SW480 (cell line): ENCODE measurements at places on chromosomes 5 and 9.

DNA sequence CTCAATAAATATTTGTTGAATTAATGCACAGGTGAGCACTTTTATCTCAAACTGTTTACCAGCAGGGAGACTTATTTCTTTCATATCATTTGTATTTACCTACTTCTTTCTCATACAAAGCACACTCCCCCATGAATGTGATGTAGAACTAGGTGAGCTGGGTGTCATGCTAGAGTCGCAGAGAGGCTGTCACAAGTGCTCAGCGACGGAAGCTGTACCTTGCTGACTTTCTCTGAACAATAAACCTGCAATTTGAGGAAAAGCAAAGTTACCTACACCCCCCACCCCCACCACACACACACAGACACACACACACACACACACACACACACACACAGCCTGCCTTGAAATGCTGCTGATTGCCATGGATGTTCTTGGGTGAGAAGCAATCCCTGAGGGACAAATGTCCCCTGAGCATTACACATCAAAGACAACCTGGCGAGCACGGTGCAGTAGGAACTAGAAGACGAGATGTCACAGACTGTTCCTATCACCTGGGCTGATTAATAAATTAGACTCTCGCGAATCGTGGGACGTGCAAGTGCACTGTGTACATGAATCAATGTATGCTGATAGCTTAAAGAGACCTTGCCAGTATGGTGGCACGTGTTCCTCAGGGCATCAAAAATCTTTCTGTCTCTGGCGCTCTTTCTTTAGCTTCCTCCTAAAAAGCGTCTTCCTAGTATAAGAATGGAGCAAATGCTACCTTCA lies 66.1 kb downstream of the BRINP1 start:
- DNase-seq = no peak

- DNase-seq = no peak
Observed at GRCh38 chr9:98210435-98210834, 18.0 kb upstream of the CORO2A start.

GRCh38 chr5:4518903-4519672 lies 621.0 kb upstream of the ADAMTS16 start:
- no peak for DNase-seq

- DNase-seq = no peak
Observed at GRCh38 chr9:18863791-18864190, 169.2 kb downstream of the SAXO1 start.

GRCh38 chr5:17203329-17204132 lies 13.9 kb upstream of the BASP1 start:
- peak; percentile 84 for DNase-seq

DNA sequence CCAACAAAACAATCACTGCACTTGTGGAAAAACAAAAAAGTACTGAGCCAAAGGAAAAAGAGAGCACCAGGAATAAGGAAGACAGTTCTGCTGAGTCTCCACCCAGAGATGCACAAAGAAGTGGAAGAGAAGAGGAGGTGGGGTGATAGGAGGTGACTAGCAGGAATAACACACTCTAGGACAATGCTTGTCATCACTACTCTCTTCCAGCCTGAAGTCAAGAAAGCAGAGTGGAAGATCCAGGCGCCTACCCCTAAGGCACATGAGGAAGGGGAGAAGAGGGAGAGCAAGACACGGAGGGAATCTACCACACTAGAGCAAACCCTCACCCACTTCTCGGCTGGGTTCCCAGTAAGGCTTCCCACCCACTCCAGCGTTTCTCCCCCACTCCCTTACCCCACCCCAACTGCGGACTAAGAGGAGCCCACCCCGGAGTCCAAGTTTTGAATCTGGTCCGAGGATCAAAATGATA lies 1.7 kb downstream of the SLIT3 start:
- no peak for DNase-seq

DNA sequence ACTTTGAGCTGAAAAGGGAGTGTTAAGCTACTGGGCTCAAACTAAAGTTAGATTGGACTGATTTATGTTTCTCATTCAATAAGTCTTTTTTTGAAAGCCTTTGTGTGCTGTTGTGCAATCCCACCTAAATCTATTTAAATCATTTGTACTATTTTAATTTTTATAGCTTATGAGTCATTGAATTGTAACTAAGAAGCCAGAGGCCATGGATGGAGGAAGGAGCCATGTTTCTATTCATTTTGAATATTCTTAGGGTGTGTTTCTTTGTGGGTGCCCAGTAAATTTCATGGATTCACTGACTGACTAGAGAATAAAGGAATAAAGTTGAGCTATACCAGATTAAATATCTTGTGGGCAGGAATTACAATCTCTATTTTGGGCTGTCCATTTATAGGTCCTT lies 238.5 kb downstream of the KIF4B start:
- no peak for DNase-seq

DNA sequence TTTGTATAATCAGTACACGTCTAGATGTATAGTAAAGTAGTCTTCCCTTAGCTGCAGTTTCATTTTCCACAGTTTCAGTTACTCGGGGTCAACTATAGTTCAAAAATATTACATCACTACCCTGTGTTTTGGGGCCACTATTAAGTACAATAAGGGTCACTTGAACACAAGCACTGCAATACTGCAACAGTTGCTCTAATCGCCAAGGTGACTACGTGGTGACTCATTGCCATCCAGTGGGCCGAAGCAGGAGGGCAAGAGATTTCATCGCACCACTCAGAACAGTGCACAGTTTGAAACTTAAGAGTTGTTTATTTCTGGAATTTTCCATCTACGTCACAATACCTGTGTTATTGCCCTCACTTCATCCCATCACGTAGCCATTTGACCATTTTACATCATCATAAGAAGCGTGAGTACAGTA lies at the start of gene ARL14EPL:
TSS of gene ARL14EPL (plus strand) at position 379 of the 424 bp plus-strand sequence. CDS start 18,994 bp downstream, outside the sequence.
- peak; percentile 90 for DNase-seq

DNA sequence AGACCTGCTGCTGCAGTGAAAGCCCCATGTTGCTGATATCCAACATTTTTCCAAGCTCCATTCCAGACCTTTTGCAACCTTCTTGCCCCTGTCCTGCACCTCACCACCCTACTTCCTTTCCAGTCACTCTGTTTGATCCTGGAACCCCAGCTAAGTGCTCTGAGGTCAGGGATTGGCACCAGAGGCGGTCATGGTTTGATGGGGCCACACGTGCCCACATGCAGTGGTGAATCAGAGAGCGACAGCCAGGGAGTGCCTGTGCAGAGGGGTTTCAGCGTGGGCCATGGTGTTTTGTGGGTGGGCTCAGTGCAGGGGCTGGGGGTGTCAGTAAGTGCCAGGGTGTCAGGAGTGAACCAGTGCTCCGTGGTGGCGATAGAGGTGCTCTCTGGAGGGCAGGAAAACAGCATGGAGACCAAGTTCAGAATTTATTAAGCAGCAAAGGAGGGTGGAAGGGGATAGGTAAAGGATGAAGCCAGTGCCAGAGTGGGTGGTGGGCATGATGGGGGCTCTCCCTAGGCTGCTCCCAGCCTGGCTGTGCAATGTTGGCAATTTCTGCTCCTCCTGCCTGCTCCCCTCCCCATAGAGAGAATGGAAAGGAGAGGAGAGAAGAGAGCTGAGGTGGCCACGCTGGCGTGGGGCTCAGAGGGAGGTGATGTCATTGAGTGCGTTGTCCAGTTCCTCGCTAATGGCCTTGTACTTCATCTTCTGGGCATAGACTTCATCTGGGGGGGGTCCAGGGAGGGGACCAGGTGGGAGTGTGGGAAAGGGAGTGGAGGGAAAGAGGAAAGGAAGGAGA lies 7.0 kb downstream of the TPM2 start:
- DNase-seq = no peak

DNA sequence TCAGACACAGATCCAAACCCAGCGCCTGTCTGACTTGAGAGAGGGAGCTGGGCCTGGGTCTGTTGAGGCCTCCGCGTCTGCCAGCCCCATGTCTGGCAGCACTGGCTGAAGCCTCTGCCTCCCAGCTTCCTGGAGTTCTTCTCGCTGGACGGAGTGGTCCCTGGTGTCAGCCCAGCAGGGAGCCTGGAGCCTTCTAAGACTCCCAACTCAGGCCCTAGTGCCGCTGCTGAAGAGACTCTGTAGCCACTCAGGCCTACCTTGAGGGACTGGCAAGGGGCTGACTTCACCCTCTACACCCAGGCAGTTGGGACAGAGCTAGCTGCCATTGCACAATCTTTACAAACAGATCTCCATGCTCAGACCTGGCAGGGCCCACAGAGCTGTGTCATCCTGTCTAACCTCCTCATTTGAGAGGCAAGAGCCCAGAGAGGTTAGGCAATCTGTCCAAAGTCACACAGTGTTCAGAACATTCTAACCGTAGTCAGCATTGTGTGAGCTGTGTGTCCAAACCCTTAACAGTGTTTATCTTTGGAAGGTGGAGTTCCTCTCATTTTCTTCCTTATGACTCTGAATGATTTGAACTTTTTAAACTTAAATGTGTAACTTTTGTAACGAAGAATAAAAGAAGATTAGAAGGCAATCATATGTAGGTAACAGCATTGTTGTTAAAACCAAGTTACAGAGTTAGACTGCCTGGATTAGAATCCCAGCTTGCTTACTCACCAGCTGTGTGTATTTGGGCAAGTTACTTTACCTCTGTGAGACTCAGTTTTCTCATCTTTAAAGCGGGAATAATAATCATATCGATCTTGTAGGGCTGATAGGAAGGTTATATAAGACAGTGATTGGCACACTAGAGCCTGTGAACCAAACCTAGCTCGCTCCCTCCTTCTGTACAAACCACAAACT lies 4.6 kb upstream of the DUSP1 start:
- no peak for DNase-seq

- DNase-seq = no peak
Observed at GRCh38 chr9:120783602-120784047, 9.6 kb downstream of the FBXW2 start.

- DNase-seq = no peak
Observed at GRCh38 chr9:134870746-134871662, 9.6 kb upstream of the FCN2 start.

DNA sequence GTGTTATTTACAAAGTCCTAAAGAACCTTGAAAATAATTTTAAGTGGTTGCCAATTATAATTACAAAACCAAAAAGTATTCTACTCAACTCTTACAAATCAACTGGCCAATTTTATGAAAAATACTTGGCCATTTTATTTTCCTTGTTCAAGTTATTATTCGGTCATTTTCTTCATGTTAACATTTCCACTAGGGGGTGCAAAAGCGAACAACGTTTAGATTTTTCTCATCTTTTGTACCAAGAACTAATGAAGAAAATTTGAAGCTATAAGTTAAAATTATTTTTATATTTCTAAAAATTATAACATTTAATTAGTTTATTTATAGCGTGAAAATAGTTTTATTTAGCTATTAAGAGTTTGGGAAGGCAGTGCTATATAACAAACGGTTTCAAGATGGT lies 1453.3 kb downstream of the MAT2B start:
- no peak for DNase-seq

DNA sequence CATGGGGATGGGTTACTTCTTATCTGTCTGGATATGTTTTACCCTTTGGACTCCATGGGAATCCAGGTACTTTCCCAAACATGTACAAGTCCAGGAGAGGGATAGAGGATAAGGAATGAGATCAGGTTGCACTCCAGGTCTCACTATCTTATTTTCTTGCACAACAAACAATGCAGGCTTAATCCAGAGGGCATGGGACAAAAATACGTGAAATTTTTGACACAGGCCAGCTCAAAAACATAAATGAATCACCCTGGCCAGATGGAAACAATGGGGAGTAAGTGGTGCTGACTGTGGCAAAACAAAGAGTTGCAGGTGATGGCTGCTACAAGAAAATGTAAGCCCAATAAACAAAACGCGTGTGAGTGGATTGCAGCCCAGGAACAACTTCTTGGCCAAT lies 69.4 kb upstream of the GAS1 start:
- DNase-seq = no peak

DNA sequence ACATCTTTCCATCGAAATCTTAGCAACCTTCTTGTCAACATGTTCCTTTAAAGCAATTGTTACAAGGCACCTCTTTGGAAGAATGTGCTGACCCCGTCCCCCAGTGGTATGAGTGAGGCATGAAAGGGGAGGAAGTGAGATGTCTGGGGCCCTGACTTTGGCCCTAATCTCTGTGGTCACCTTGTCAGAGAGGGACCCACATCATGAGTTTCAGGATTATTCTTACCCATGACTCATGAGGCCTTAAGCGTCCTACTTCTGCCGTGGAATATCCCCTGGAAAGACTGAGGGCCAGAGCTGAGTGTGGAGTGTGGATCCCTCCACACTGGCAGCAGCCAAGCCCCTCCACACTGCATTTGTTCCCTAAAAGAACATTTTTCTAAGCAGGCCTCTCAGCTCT lies 81.2 kb downstream of the FSTL4 start:
- DNase-seq = no peak

DNA sequence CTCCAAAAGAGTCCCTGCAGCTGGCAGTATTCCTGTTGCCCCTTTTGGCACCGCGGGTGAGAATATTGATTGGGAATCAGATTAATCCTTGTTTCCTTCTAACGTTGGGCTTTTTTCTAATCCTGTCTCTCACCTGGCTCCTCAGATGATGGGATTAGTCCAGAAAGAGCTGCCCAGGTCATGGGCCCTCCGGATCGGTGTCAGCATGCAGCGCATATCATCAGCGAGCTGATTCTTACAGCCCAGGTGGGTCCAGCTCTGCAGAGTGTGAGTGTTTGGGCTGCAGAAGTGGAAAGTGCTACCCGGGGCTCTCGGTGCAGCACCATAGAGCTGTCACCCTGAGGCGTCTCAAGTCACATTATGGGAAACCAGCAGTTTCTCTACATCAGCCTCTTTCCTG lies 40.9 kb upstream of the PRDM12 start:
- DNase-seq = no peak

- DNase-seq = peak; percentile 46
Observed at GRCh38 chr5:16616536-16617273, at the start of gene RETREG1. Gene RETREG1, minus strand, starts transcription at chr5:16616997. Its CDS starts 26 bp downstream, at chr5:16616971.

DNA sequence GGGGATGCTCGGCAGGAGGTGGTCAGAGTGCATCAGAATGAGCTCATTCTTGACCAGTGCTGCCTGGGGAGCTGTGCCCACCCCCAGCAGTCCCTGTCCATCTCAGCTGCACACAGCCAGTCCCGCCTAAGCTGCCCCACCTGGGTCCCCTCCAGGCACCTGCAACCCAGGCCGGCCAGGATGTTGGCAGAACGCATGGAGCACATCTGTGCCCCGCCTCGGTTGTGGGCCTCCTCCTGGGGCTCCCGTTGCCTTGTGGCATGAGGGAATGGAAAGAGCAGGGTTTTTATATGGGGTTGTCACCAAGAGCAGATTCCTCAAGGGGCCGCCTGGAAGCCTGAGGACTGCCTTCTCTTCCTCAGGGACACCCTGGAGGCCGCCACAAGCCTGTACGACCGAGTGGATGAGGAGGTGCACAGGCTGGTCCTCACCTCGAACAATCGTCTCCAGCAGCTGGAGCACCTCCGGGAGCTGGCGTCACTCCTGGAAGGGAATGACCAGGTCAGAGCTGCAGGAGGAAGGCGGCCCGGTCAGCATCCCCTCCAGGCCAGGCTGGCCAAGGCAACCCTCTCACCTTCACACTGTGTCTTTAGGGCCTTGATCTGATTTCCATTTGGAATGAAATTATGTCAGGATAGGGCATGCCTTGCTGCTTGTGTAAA lies 34.8 kb upstream of the LRRC14B start:
- DNase-seq = no peak

GRCh38 chr5:144511580-144512072 lies 341.0 kb downstream of the KCTD16 start:
- DNase-seq = no peak

DNA sequence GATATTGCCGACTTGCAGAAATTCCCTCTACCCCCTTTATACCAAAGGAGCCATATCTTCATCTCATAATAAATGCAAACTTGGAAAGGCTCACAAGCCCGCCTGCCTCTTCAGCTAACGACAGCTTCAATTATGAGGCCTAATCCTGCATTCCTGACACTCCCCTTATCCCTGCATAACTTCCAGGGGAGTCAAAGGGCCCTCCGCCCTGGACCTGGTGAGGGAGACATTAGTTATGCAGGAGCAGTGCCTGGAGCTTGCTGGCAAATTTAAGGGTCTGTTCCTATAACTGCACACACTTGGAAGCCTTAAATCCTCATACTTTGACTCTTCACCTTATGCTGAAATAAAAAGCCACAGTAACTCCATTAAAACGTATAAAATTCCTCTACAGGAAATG lies 617.9 kb downstream of the BNC2 start:
- DNase-seq = no peak
